A673 (cell line): ENCODE measurements at places on chromosomes 5 and 9.

DNA sequence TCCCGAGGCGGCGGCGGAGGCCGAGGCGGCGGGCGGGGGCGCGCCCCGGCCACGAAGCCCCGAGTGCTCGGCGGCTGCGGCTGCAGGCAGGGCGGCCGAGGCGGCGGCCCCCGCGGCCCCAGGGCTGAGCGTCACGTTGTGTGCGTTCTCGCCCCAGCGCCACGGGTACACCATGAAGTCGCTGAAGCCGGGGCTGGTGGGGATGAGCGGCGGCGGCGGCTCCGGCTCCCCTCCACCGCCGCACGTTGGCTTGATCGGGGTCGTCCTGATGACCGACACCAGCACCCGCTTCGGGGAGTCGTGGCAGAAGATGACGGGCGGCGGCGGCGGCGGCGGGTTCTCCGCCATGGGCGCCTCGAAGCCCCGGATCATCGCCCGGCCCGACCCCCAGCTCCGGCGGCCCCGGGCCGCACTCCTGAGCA, 498 bp downstream of the ZNF367 start:
- DNase-seq, result no peak

GRCh38 chr9:111798786-111799185, 4.0 kb upstream of the SHOC1 start:
- no peak for DNase-seq

- no peak for DNase-seq
Observed at GRCh38 chr9:98442114-98442513, 186.7 kb upstream of the TBC1D2 start.

- DNase-seq, result no peak
Observed at GRCh38 chr9:23824830-23825591, 1.0 kb downstream of the ELAVL2 start.

- DNase-seq, result no peak
Observed at GRCh38 chr9:76475686-76476085, 16.7 kb downstream of the GCNT1 start.

DNA sequence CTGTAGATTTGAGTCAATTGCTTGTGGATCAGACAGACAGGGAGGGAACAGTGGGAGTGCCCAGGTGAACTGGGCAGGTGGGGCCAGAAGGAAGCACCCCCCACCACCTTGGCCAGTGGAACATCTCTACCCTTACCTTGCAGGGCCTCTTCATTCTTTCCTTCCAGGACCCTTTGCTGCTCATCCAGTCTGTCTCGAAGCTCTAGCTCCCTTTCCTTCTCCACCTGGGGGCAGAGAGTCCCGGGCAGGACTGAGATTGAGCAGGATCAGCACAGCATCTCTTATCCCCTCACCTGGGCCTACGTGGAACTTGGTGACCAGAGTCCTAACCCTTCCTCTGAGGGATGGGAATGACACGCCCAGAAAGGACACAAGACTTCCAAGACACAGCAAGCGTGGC, 25.0 kb downstream of the CCDC69 start:
- no peak for DNase-seq

DNA sequence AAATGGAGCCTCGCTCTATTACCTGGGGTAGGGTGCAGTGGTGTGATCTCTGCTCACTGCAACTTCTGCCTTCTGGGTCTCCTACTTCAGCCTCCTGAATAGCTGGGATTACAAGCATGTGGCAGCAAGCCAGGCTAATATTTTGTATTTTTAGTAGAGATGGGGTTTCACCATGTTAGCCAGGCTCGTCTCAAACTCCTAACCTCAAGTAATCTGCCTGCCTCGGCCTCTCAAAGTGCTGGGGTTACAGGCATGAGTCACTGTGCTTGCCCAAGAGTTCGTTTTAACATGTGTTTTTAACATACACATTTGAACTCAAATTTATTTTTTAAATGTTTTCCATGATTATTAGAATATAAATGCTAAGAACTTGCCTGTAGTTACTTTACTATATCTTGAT, 34.2 kb downstream of the MARCHF6 start:
- no peak for DNase-seq

DNA sequence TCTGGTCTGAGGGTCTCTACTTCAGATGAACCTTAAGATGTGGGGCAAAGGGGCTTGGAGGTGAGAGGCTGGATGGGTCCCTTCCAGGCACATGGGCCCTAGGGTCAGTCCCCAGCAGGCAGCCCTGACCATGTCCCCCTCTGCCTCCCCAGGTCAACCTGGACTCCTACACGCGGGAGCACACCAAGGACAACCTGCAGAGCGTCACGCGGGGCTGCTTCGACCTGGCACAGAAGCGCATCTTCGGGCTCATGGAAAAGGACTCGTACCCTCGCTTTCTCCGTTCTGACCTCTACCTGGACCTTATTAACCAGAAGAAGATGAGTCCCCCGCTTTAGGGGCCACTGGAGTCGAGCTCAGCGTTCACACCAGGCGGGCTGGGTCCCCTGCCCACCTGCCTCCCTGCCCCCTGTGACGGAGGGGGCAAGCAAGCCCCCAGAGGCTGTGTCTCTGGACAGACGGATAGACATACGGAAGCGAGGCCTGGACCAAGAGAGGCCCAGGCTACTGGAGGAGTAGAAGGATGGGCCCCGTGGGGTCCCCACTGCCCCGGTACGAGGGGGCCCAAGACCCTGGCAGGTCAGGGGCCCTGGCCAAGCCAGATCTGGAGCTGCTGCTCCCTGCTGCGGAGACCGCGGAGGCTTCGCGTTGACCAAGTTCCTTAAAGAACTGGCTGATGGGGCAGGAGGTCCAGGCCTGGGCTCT, 133.2 kb downstream of the RGS3 start:
- no peak for DNase-seq

DNA sequence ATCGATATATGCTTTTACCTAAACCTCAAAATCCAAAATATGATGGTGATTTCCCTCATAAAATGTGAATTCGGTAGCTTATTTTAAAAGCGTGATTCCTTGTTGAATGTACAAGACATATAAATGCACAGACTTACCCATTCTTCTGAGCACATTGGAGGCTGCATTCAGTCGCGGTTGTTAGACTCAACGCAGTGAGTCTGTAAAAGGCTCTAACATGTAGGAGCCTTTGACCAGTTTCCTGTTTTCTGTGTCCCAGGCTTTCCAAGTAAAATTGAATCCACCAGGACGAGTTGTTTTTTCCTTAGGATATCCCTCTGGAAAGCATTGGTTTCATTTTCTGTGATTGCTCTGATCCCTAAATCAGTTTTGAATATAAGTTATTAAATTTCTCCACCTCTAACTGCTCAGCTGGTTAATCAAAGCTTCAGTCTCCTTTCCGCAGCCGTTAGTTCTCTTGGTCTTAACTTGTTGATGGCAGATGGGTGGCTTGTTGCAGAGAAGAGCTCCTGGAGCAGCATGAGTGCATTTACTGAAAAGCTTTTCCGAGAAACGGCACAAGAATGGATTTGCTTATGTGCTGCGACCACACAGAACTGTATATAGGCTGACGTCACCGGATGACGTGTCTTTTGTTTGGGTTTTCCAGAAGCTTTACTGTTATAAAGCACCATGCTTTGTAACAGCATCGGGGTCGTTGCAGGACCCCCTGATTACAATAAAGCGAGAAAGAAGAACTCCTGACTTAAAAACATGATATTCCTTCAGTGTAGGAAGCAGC, at the start of gene LRRTM2:
LRRTM2 (minus strand) TSS at position 565 of the 781 bp plus-strand sequence; CDS start at position 141, 424 bp downstream.
- DNase-seq, result peak; percentile 82

DNA sequence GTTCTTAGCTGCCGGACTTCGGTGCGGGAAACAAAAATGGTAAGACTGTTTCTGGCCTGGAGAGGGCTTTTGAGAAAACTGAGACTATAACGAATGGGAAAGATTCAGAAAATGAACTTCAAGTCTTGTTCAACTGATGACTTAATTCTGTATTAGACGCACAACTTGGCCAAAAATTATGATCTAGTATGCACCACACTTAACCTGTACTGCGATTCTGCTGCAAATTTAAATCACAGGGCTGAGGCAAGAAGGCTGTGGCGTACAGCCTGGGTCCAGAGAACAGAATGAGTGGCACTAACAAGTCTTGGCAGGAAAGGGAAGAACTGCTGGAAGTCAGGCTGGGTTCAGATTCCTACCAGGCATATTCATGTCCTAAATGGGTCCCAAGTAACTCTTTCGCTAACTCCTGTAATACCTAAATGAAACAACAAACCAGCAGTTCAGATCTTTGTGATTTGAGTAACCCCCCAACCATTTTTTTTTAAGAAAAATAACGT, 781 bp upstream of the COL23A1 start:
- DNase-seq, result no peak

DNA sequence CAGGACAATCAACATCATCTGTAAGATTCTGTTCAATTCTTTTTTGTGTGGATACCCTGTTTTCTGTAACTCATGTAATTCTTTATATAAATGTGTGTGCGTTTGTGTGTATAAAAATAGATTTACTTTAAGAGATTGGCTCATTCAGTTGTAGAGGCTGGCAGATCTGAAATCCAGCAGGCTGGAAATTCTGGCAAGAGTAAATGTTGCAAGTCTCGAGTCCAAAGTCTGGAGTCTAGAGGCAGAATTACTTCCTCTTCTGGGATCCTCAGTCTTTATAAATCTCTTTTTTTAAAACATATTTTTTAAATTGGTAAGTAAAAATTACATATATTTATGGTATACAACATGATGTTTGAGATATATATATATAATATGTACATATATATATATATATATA, 202.1 kb upstream of the TMEM161B start:
- no peak for DNase-seq

- no peak for DNase-seq
Observed at GRCh38 chr5:172446336-172447051, 7.8 kb downstream of the SH3PXD2B start.

DNA sequence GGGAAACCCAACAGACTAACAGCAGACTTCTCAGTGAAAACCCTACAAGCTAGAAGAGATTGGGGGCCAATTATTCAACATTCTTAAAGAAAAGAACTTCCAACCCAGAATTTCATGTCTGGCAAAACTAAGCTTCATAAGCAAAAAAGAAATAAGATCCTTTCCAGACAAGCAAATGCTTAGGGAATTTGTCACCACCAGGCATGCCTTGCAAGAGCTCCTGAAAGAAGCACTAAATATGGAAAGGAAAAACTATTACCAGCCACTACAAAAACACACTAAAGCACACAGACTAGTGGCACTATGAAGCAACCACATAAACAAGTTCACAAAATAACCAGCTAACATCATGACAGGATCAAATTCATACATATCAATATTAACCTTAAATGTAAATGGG, 131.1 kb downstream of the OR2K2 start:
- no peak for DNase-seq

DNA sequence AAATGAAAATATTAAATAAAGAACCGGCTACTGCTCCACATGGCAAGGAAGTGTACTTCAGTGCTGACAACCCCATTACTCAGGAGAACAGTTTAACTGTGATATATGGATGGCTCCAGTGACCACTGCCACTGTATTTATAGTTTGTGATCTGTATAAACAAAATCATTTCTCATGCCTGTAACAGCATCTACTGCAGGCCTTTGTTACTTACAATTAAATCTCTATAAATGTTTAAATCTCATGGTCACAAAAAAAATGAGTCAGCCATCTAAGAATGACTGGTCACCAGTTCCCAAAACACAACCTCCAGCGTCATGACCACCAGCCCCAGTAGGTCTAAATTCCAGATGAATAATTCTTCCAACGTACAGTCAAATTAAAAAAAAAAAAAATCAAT, 24.6 kb downstream of the SERINC5 start:
- DNase-seq, result no peak

DNA sequence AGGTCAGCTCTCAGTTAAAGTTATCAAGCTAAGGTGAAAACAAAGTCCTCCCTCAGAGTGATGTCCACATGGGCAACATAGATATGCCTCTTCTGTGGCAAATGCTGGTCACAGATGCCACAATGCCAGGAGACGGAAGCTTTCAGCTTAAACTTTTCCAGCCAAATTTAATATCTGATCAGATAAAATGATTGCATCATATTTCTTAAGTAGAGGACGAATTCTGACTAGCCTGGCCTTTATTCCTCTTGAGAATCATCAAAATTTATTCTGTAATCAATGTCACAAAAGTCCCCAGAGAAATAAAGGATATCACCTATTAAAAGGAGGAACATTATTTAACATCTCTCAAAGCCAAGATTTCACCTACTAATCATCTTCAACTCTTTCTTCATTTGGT, 161.9 kb downstream of the MARCHF11 start:
- DNase-seq, result no peak

- no peak for DNase-seq
Observed at GRCh38 chr9:135907006-135907430, 328 bp downstream of the CAMSAP1 start.

- peak; percentile 10 for DNase-seq
Observed at GRCh38 chr5:122906768-122907167, 61.4 kb downstream of the SNX24 start.

- no peak for DNase-seq
Observed at GRCh38 chr9:28650327-28650726, 1077.0 kb upstream of the C9orf72 start.

GRCh38 chr5:65026816-65027548, 258.3 kb downstream of the CWC27 start:
- no peak for DNase-seq

DNA sequence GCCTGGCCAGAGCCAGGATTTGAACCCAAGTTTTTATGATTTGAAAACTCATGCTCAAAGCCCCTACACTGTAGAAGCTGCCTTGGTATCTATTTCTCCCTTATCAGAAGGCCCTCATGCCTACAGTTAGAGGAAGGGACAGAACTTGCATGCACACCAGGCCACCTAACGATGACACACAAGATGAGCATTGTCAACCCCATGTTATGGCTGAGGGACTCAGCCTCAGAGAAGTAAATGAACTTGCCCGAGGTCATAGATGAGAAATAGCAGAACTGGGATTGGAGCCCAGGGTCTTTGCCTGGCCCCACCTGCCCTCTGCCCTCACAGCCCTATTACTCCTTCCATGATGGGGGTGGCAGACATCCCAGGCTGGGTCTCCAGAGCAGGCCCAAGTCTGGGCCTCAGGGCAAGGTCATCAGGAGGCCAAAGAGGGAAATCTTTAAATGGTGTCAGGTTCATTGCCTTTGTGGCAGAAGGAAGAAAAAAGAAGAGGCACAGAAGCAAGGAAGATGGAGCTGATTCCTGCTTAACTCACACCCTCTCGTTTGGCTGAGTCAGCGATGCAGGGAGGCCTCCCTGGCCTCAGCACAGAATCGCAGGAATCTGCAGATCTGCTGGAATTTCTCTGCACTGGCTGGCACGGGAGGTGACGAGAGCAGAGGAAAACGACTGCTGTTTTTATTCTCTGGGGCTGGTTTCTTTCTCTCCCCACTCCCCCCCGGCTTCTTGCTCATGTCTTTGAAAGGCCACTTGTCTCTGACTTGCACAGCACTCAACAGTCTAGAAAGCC, 20.6 kb upstream of the CRB2 start:
- peak; percentile 76 for DNase-seq

DNA sequence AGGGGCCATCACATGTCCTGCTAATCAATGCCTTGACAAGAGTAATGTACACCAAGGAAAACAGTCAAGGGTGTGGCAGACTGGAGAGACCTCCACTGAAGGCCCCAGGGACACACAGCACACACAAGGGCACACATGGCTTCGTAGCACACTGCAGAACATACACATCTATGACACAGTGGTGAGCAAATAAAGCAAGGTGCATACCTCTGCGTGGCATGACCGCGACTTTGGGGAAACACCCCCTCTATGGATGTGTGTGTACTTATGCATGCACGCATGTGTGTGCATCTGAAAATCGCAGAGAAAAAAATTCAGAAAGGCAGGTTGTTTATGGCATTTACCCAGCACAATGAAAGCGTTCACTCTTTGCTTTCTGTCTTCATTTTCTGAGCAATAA, 20.5 kb downstream of the SEMA4D start:
- no peak for DNase-seq

- DNase-seq, result no peak
Observed at GRCh38 chr5:179260324-179261070, 84.8 kb downstream of the ADAMTS2 start.
